ENCODE measurements at places on chromosomes 1 and 21.

DNA sequence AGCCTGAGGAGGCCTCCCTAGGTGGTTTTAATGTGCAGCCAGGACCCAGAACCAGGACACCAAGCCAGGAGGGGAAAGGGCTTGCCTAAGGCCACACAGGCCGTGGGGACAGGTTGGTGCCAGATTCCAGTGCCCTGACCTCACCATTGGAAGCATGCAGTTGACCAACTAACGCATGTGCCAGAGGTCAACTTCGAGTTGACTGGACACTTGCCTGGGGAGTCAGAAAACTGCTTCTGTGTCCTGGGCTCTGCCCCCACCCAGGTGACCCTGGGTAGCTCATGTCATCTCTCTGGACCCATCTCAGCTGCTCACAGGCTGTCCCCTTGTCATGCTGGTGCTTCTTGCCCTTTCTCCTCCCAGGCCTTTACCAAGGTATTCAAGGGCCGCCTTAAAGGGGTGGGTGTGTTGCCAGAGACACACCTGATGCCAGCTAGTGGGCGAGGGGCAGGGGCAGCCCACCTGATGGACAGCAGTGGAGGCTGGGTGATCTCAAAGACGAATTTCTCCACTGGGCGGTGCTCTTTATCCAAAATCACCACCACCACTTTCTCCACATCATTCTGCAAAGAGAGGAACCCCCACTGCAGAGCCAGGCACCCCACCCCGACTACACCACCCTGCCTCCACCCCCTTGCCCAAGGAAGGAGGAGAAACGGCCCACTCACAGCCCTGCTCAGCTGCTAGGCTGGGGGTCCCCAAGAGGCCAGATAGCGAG, 4.4 kb downstream of the MAD2L2 start:
- DNase-seq, result no peak

DNA sequence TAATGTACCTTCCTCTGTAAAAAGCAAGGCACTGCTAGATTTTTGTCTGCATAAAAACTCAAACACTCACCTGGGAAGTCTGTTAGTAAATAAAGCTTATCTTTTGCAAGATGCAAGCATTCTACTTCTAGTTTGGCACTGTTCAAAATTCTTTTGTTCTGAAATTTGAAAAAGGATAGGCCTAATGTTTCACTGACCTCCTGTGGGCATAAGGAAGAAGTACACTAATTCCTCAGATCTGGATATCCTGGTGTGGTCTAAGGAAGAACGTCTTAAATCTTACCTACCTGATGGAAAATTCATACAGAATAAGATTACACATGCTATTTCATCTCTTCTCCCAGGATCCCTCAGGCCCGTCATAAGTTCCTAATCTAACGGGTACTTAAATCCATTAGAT, 93.5 kb upstream of the CAMK1G start:
- peak; percentile 7 for DNase-seq

DNA sequence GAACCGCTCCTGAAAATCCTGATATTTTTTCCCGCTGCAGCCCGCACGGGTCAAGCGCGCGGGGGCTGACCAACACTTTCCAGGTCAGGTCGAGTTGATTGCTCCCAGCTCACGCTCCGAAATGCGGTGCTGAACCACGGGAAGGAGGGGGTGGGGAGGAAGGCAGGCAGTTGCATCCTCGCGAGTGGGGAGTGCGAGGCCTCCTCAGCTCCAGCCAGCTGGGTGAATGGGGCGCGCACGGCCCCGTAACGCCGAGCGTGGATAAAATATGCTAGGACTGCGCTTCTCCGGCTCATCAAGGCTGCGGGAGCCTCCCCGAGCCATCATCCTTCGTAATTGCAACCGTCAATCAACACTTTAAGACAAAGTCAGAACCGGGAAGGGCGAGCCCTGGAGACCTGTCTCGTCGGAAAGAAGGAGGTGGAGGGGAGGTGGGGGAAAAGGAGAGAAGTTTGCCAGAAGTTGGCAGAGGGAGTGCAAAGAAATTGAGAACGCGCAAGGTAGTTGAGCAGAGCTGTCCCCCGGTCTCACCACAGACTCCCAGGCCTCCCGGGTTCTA, 8.0 kb downstream of the NR5A2 start:
- DNase-seq, result no peak

DNA sequence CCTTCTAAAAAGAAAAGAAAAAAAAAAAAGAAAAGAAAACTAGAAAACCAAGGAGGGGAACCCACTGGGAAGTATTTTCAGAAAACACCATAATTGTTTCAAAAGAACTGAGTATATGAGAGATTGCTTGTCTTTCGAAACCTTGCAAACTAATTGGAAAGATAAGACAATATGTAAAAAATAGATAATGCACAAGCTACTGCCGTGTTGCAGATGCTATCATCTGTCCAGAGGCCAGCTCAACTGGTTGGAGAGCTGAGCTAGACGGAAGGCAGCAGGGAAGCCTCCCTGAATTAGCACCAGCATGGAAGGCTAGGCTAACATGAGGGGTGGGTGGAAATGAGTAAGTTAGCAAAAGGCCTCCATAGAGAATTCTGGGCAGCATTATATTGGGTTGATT, 16.2 kb upstream of the CACHD1 start:
- DNase-seq, result no peak

GRCh38 chr1:212699104-212699624, 476 bp downstream of the BATF3 start:
- no peak for DNase-seq

DNA sequence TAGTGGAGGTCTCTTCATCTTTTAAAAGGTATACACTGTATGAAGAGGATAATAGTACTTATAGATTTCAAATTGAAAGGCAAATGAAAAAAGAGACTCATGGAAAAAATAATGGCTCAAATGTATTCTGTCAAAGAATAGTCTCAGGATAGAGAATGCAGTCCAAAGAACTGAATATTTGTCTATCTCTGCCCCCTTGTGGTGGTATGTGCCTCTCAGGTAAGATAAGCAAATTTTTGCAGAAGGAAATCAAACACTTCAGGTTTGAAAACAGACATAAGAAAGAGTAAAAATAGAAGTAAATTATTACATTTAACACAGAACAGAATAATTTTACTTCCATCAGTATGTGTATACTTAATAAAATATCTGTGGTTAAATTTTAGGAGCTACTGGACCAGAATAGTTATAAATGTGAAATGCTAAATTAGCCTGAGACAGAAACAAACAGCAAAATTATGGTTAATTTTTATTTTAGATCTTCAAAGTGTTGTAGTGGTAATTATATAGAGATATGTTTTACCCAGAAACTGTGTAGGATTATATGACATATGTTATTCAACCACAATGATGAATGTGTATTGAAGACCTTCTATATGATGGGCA, 164.4 kb upstream of the PALMD start:
- DNase-seq, result peak; percentile 74

DNA sequence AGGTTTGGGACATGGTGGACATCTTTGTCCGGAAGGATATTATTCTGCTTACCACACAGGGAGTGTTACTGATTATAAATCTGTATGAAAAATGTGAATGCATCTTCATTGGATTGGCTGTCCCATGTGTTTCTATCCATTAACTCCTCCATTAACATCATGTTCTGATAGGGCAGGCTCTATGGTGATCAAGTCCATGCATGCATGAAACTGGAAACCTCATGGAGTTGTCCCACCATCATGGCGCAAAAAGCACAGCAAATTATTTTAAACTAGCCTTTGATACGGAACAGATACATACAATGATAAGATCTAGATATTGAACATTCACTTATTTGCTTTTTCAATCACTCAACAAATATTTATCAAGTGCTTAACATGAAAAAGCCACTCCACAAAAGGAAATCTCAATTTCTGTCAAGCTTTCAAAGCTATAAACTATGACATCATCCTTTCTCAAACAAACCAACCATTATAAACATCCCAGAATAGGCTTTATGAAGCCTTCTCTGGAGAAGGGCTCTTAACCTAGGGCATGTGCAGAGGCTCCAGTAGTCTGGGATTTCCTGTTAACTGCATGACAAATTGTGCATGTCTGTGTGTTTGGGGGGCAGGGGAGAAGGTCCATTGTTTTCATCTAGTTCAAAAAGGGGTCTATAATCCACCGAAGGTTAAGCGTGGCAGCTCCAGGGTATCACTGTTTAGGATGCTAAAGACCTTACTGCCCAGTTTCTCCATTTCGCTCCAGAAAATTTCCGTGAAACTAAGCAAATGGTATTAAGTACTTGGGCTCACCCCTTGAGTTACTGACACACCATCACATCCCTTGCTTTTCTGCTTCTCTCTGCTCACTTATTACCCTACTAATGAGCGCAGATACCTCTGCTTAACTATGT, 46.1 kb downstream of the ADAMTS1 start:
- no peak for DNase-seq

- DNase-seq, result no peak
These were observed 101.8 kb downstream of the ADARB1 start for GRCh38 chr21:45176141-45176540.

- DNase-seq, result no peak
These were observed 22.7 kb downstream of the PANK4 start for GRCh38 chr1:2503554-2504224.

DNA sequence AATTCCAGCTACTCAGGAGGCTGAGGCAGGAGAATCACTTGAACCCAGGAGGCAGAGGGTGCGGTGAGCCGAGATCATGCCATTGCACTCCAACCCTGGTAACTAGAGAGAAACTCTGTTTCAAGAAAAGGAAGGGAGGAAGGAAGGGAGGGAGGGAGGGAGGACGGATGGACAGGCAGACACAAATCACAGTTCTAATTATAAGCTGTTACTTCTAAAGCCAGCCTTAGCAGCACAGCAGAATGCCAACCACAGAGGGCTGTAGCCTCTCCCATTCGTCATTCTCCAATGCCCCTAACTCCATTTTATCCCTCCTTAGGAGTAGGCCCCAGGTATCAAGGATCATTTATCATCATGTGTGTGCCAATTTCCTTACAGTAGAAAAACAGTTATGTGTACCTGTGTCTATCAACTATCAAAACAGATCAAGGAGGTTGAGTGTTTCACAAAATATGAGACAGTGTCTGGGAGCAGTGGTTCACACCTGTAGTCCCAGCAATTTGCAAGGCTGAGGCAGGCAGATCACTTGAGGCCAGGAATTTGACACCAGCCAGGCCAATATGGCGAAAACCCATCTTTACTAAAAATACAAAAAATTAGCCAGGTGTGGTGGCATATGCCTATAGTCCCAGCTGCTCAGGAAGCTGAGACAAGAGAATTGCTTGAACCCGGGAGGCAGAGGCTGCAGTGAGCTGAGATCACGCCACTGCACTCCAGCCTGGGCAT, 19.1 kb downstream of the USP48 start:
- DNase-seq, result no peak

DNA sequence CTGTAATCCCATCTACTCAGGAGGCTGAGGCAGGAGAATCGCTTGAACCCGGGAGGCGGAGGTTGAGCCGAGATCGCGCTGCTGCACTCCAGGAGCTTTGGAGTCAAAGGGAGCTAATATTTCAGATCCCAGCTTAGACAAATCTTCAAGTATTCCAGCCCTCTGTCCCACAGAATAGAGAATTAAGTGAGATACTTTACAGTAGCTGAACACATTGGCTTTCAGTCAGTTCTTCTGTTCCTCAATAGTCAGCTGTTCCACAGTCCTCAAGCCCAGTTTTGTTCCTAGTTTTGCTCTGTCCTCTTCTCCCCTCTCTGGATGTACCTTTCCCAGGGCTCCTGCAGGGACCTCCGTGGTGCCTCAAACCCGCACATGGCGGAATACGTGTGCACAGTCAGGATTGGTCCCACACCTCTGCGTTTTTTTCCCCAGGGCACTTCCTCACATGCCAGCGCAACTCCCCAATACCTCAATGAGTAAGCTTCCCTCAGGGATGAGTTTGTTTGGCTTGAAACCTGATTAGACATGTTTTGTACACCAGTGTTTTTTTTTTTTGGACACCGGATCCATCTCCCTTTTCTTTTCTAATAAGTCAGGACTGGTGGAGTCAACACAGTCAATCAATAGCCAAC, 1.2 kb downstream of the MFN2 start:
- DNase-seq, result no peak

DNA sequence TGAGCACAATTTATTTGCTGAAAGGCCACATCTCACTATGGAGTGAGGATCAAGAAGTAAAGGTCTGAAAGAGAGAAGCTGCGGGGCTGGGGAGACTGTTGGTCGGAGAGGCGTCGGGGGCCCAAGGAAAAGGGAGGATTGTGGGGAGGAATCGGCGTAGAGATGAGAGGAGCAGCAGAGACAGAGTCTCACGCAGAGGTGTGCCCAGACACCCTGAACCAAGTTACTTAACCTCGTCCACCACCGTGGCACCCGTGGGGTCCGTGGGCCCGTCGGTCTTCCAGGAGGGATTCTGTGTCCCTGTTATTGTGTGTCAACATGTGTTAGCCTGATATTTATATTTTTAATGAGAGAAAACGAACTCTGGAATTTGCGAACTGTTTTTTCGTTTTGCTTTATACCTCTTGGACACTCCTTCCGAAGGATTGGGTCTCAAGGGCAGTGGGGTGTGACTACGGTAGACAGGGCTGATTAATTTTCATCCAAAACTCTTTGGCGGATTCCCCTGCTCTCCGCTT, 3.8 kb upstream of the NBPF1 start:
- no peak for DNase-seq

DNA sequence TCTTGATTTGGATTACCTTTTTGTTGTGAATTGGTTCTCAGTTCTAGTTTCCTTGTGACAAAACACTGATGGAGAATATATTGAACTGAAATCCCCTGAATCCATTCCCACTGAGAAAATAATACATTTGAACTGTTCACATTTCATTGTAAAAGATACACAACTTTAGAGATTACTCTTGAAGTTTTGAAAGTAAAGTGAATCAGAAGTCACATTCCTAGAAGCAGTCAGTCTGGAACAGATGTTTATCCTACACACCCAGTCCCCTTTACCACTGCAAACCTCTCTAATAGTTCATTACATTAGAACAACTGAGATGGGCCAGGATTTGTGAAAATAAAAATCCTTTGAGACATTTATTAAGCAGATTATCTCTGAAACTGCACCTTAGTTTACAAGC, 3.4 kb downstream of the RERE start:
- DNase-seq, result no peak

GRCh38 chr1:168442931-168443330, 100.9 kb downstream of the XCL2 start:
- no peak for DNase-seq

GRCh38 chr1:225509376-225509707, 81.5 kb upstream of the LBR start:
- no peak for DNase-seq

DNA sequence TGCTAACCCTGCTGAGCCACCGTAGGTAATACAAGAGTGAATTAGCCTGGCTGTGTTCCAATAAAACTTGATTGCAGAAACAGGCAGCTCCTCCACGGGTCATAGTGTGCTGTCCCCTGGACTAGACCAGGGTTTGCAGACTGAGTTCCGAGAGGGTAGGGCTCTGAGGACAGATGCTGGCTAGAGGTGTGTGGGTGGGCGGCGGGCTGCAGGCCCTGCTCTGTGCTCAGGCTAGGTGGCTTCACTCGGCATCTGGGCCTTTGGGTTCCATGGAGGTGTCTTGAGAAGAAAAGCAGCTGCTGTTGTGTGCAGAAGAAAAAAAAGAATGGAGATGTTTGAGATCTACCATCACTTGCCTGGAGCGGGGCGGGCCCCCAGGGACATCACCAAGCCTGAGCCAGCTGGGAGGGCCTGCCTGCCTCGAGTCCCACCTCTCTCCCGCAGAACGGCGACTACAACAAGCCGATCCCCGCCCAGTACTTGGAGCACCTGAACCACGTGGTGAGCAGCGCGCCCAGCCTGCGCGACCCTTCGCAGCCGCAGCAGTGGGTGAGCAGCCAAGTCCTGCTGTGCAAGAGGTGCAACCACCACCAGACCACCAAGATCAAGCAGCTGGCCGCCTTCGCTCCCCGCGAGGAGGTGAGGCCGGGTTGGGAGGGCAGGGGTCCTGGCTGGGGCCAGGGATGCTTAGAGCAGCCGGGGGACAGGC, 7.9 kb downstream of the TMEM201 start:
- DNase-seq, result no peak

- DNase-seq, result no peak
These were observed 351 bp downstream of the MIXL1 start for GRCh38 chr1:226223786-226224244.
